Naive thymus-derived CD8-positive, alpha-beta T cell (primary cell): ENCODE measurements at places on chromosomes 1 and 21. TPM values are rescaled to one million over a fixed set of nuclear protein-coding genes. Genes with fewer than 3 reads are reported as not detected.

The BSND gene
- not detected for total RNA-seq

DNA sequence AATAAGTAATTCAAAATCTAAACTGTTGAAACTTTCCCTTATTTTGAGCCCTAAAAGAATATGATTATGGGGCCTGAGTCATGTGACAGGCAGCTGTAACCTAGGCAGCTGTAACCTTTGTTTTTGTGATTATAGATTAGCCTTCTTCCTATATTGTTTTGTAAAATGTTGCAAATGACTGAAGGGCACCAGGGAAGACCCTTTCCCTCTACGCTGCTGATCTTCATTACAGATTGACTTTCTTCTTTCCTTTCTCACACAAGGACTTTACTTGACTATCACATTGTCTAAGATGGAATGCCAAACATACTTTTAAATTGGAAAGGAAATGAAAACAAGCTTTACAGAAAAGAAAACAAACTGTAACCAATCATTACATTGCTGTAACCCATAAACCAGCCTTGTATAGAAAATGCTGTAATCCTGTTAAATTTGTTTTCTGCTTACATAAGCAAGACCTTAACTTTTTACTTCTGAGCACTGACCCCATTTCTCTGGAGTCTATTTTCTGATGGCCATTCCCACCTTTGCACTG lies 242.2 kb downstream of the RGS7 start:
- DNase-seq, result no peak

The DIRAS3 gene
- not detected for total RNA-seq

- DNase-seq, result no peak
Observed at GRCh38 chr1:154062309-154062708, 71.7 kb downstream of the RPS27 start.

DNA sequence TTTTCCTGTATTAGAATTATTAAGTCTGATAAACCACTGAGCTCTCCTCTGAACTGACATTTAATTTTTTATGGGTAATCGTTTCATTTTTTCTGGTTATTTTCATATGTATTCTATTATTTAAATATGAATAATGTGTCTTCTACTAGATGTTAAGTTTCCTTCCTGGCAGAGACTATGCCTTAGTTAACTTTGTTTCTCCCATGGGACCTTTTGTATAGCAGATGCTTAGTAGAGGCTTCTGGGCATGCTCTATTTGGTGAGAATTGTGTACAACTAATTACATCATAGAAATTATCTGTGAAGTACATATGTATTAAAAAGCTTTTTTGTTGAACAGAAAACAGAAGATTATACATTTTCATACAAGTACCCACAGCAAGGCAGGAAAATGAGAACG lies 23.4 kb downstream of the CTBS start:
- no peak for DNase-seq

The TCHH gene
- total RNA-seq, result not detected

GRCh38 chr1:224637515-224637914 lies 21.4 kb downstream of the CNIH3 start:
- no peak for DNase-seq

The AURKAIP1 gene
- 70.3 TPM for total RNA-seq

- DNase-seq, result no peak
Observed at GRCh38 chr1:65457868-65458267, 37.4 kb downstream of the LEPR start.

- DNase-seq, result no peak
Observed at GRCh38 chr1:157115429-157115838, 15.8 kb upstream of the ETV3L start.

The MROH7 gene
- total RNA-seq, result not detected
